Natural killer cell (primary cell): ENCODE measurements at places on chromosomes 3 and 15. TPM values are rescaled to one million over a fixed set of nuclear protein-coding genes. Genes with fewer than 3 reads are reported as not detected.

DNA sequence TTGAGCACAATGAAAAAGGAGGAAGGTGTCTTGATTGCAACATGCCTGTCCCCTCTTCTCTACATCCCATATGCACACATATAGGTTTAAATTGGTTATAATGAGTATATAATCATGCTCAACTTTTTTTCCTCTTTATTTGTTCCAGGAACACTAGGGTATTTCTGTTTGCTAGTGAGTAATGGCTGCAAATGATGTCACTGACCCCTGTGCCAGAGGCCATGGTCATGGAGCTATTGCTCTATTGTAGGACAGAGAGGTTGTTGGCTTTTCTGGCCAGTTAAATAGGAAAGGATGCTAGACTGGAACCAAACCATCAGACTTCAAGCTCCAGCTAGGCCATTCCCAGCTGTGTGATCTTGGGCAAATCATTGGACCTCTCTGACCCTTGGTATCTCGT lies 9.6 kb downstream of the ARHGEF3 start:
- peaks cover 13% of the 10 kb centered on the region for H3K36me3 ChIP-seq
- no peak for DNase-seq
- no peaks in the 10 kb centered on the region for H3K27me3 ChIP-seq
- no peak overlapping the region for H3K4me3 ChIP-seq

The SLC24A5 gene
- not detected for total RNA-seq

DNA sequence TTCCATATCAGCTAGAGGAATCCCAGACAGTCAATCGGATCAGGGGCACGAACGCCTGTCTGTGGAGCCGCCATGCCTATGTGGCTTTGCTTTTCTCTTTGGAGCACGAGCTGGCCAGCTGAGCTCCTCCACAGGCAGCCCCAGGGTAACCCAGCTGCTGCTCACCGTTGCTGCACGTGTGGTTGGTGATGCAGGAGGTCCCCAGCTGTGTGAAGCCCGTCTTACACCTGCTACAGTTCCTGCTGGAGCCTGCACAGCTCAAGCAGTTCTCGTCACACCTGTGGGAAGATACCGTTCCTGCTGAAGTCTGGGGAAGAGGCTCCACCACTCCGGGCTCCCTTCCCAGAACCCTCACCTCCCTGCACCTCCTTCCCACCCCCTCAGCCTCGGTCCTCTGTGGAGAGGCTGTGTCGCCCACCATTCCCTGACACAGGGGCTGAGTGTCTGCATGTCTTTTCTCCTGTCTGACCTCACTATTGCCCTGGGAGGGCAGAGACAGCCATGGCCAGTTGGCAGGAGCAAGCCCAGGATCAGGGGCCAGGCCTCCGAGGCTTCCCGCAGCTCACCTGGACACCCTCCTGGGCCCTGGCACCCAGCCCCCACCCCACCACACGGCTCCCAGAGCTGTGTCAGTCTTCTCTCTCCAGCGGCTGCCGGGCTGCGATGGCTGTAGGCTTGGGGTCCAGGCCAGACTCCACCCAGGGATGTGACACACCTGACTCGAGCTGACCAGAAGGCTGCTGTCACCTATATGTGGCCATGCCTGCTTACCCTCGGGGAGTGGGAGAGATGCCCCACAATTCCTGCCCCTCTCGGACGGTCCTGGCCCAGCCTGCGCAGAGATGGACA lies 12.2 kb upstream of the SNRPA1 start:
- no peaks in the 10 kb centered on the region for H3K36me3 ChIP-seq
- H3K27ac ChIP-seq = no peak overlapping the region
- no peak overlapping the region for H3K4me3 ChIP-seq
- peak; percentile 11 for DNase-seq
- no peaks in the 10 kb centered on the region for H3K27me3 ChIP-seq
- no peaks in the 10 kb centered on the region for H3K4me1 ChIP-seq

- DNase-seq = no peak
- H3K36me3 ChIP-seq = no peaks in the 10 kb centered on the region
- no peaks in the 10 kb centered on the region for H3K27me3 ChIP-seq
- H3K4me1 ChIP-seq = no peaks in the 10 kb centered on the region
- H3K27ac ChIP-seq = no peak overlapping the region
These were observed 2.4 kb downstream of the UROC1 start for GRCh38 chr3:126515066-126515706.

DNA sequence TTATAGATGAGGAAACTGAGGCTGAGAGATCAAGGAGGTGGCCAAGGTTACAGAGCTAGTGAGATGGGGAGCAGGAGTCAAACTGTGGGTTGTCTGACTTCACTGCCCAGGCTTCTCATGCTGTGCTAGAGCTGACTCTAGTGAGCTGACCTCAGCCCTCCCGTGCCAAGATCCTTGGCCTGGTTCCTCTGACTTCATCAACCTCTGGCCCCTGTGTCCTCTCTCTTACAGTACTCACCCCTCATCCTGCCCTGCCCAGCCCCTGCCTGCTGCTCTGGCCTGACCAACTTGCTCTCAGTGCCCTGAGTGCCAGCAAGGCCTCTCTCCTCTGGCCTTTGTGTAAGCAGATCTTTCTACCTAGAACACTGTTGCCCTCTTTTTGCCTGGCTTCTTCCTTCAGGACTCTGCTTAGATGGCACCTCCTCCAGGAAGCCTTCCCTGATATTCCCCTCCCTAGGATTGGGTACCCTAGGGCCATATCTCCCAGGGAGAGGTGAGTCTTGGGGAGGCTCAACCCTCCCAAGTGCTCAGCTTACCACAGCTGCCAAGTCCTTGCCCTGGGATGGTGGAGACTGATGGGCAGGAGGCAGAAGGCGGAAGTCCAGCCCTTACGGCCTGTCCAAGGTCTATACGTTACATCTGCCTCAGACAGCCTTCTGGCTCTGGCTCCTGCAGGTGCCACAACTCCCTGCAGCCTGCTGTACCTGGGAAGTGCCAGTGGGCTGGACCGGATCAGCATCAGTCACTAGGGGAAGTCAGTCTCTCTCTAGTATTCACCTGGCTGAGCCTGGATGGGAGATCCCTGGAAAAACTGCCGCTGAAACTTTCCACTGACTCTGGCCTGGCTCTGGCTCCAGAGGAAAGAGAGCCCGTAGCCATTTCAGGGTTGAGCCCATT lies 36.3 kb upstream of the FAM107A start:
- no peaks in the 10 kb centered on the region for H3K27me3 ChIP-seq
- H3K4me1 ChIP-seq = no peaks in the 10 kb centered on the region
- H3K4me3 ChIP-seq = no peak overlapping the region
- no peak for DNase-seq

GRCh38 chr3:189721873-189722665 lies 90.9 kb downstream of the TP63 start:
- H3K36me3 ChIP-seq = no peaks in the 10 kb centered on the region
- no peak overlapping the region for H3K4me3 ChIP-seq
- H3K4me1 ChIP-seq = no peaks in the 10 kb centered on the region

GRCh38 chr3:51813539-51813938 lies 34.5 kb upstream of the IQCF6 start:
- no peaks in the 10 kb centered on the region for H3K4me1 ChIP-seq
- no peaks in the 10 kb centered on the region for H3K27me3 ChIP-seq
- H3K4me3 ChIP-seq = no peak overlapping the region
- no peak for DNase-seq

The SENP8 gene
- 0.45 TPM for total RNA-seq

The A4GNT gene
- not detected for total RNA-seq

GRCh38 chr3:119990888-119991287 lies 103.4 kb downstream of the GSK3B start:
- no peak for DNase-seq
- H3K36me3 ChIP-seq = no peaks in the 10 kb centered on the region
- no peak overlapping the region for H3K4me3 ChIP-seq
- no peaks in the 10 kb centered on the region for H3K27me3 ChIP-seq
- no peaks in the 10 kb centered on the region for H3K4me1 ChIP-seq

GRCh38 chr15:31302778-31303725 lies 23.6 kb upstream of the KLF13 start:
- H3K36me3 ChIP-seq = no peaks in the 10 kb centered on the region
- no peaks in the 10 kb centered on the region for H3K27me3 ChIP-seq
- H3K4me3 ChIP-seq = no peak overlapping the region
- no peak for DNase-seq
- no peak overlapping the region for H3K27ac ChIP-seq
- H3K4me1 ChIP-seq = peaks cover 10% of the 10 kb centered on the region

GRCh38 chr3:52420388-52420787 lies 24.5 kb downstream of the SEMA3G start:
- H3K4me3 ChIP-seq = no peak overlapping the region
- DNase-seq = no peak
- no peak overlapping the region for H3K27ac ChIP-seq
- H3K4me1 ChIP-seq = no peaks in the 10 kb centered on the region
- no peaks in the 10 kb centered on the region for H3K27me3 ChIP-seq

GRCh38 chr3:41581700-41582099 lies 380.2 kb downstream of the ULK4 start:
- no peak overlapping the region for H3K27ac ChIP-seq
- DNase-seq = no peak
- no peaks in the 10 kb centered on the region for H3K36me3 ChIP-seq
- H3K4me1 ChIP-seq = no peaks in the 10 kb centered on the region
- H3K27me3 ChIP-seq = no peaks in the 10 kb centered on the region

- no peak overlapping the region for H3K4me3 ChIP-seq
- no peak overlapping the region for H3K27ac ChIP-seq
- H3K36me3 ChIP-seq = no peaks in the 10 kb centered on the region
- DNase-seq = no peak
- no peaks in the 10 kb centered on the region for H3K27me3 ChIP-seq
These were observed 59.1 kb downstream of the SMAD6 start for GRCh38 chr15:66760968-66761725.

DNA sequence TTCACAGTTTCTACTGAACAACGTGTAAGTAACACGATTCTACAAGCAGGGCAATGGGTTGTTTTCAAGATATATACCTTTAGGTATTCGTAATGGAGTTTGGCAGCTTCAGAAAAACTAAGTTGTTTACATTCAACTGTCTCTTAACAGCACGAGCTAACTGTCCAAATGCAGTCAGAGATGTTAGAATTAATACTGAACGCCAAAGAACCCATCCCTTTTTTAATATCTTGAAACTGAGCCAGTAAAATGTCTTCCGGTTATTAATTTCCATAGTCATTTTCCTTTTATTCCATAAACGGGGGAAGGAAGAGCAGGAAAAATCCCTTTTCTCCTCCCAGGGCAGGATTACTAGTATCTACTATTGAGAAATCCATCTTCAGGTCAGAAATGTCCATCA lies 129.0 kb upstream of the THBS1 start:
- H3K27me3 ChIP-seq = no peaks in the 10 kb centered on the region
- no peak overlapping the region for H3K4me3 ChIP-seq
- H3K27ac ChIP-seq = no peak overlapping the region
- no peak for DNase-seq

- H3K4me1 ChIP-seq = no peaks in the 10 kb centered on the region
- no peaks in the 10 kb centered on the region for H3K27me3 ChIP-seq
- H3K36me3 ChIP-seq = no peaks in the 10 kb centered on the region
These were observed 90.8 kb upstream of the C3orf80 start for GRCh38 chr3:160134454-160134853.

DNA sequence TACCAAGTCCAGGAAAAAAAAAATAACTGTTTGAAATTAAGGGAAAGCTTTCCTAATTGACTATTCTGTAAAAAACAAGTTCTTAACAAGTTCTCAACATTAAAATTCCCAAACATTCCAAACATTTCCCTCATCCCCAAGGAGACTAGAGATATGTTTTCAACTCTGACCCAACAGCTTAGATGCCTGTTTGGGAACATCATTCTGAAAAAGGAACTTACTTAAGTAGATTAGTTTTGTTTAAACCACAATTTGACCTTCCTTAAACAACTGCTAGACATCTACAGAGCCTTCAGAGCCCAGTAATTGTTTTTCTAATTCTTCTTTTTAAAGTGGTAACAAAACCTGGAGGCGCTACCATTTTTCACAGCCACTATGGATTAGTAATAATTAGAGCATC lies 12.8 kb downstream of the UBR1 start:
- no peak for DNase-seq
- peaks cover 2% of the 10 kb centered on the region for H3K36me3 ChIP-seq
- H3K4me3 ChIP-seq = no peak overlapping the region
- H3K27ac ChIP-seq = no peak overlapping the region
- no peaks in the 10 kb centered on the region for H3K4me1 ChIP-seq

GRCh38 chr15:38893925-38894242 lies 329.3 kb upstream of the RASGRP1 start:
- H3K36me3 ChIP-seq = no peaks in the 10 kb centered on the region
- no peak overlapping the region for H3K27ac ChIP-seq
- DNase-seq = no peak
- no peaks in the 10 kb centered on the region for H3K4me1 ChIP-seq

The ZDHHC19 gene
- total RNA-seq = not detected

- H3K4me3 ChIP-seq = no peak overlapping the region
- DNase-seq = no peak
- no peaks in the 10 kb centered on the region for H3K4me1 ChIP-seq
- H3K27ac ChIP-seq = no peak overlapping the region
These were observed 132.0 kb upstream of the NSMCE3 start for GRCh38 chr15:29401644-29402043.

GRCh38 chr3:74345701-74346100 lies 268.8 kb downstream of the CNTN3 start:
- H3K4me1 ChIP-seq = no peaks in the 10 kb centered on the region
- H3K4me3 ChIP-seq = no peak overlapping the region
- DNase-seq = no peak

- H3K27me3 ChIP-seq = no peaks in the 10 kb centered on the region
- DNase-seq = no peak
- H3K27ac ChIP-seq = no peak overlapping the region
These were observed 75.8 kb downstream of the CTNNB1 start for GRCh38 chr3:41274944-41275668.

DNA sequence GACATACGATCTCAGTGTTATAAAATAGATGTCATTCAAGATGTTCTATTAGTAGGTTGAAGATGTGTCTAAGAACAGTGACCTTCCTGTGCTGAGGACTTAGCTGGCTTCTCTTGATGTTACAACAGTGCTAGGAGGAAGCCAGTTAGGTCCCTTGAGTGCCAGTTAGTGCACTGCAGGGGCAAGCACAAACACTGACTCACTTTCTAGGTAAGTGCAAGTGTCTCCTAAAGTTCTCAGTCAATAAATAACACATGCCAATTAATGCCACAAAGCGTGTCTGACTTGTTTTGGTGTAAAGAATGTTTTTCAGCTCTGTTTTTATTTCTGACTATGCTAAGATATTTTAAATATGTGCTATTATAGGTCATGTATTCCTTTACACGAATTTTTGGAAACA lies 211.8 kb downstream of the NAALADL2 start:
- no peak overlapping the region for H3K4me3 ChIP-seq
- no peaks in the 10 kb centered on the region for H3K27me3 ChIP-seq
- no peaks in the 10 kb centered on the region for H3K36me3 ChIP-seq
- H3K4me1 ChIP-seq = no peaks in the 10 kb centered on the region
- no peak overlapping the region for H3K27ac ChIP-seq
